ENCODE measurements at places on chromosomes 4 and X.

- no peak for DNase-seq
Measured at GRCh38 chrX:30971774-30972603, 82.9 kb upstream of the TAB3 start.

GRCh38 chr4:4995103-4995907 lies 24.0 kb downstream of the CYTL1 start:
- DNase-seq, result no peak

DNA sequence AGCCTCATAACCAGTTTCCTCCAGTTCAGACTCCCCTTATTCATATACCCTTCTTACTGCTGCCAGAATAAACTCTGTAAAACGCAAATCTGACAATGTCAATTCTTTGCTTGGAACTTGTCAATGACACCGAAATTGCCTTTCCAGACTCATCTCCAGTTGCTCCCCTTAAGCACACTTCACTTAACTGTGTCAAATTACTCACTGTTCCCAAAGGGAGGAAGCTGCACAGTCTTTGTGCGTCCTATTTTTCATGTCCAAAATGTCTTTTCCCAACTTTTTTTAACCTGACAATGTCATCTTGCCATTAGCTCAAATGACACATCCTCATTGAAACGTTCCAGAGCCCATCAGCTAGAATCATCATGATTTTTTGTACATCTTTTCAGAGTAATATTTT lies 867.3 kb downstream of the RPA4 start:
- no peak for DNase-seq

DNA sequence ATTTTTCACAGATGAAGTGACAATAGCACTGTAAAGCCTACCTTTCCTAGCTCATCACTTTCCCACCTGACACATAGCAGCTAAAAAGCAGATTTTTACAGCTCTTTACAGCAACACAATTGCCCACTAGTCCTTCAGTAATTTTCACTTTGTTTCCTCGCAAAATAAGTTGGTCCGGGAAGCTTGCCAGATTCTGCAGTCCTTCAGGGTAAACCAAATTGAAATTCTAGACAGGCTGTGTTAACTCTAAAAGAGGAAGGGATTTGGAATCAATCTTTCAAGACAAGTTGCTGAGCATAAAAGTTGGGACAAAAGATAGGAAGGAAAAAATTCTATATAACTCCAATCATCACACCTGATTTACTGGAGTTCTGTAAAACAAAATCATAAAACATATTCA lies 8.7 kb downstream of the C1QTNF7 start:
- no peak for DNase-seq

DNA sequence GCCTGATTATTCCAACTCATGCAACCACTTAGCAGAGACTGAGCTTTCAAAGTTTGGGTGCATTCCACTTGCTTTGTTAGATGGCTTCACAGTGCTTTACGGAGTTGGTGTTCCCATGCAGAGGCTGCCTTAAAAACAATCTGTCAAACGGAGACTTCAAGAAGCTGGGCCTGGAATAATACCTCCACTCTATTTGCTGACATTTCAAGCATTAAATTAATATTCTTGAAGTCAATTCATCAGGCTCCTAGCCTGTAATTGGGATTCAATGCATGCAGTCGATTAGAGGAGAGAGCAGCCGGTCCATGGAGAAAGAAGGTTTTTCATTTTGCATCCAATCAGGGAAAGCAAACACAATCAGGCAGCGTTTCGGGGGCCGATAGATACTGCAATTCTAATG lies 314.7 kb upstream of the PRKX start:
- DNase-seq, result no peak

- no peak for DNase-seq
Measured at GRCh38 chrX:120269373-120270035, 18.9 kb downstream of the ZBTB33 start.

- DNase-seq, result no peak
Measured at GRCh38 chr4:119841361-119841760, 212.8 kb upstream of the PDE5A start.

GRCh38 chr4:77336411-77337142 lies 179.6 kb downstream of the CCNG2 start:
- no peak for DNase-seq

DNA sequence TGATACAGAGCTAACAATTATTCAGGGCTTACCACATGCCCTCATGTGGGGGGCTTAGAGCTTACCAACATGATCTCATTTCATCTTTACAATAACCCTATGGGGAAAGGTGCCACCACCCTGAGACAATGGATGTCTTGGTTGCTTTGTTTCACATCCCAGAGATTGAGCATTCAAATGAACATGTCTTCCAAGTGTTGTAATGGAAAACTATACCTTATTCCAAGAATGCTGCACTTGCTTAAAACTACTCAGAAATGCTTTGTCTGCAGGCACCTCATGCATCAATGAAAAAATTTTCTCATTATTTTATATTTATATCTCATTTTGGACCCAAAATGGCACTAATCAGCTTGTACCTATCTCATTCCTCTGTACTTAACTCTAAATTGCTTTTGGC lies 34.6 kb downstream of the BCLAF3 start:
- no peak for DNase-seq

DNA sequence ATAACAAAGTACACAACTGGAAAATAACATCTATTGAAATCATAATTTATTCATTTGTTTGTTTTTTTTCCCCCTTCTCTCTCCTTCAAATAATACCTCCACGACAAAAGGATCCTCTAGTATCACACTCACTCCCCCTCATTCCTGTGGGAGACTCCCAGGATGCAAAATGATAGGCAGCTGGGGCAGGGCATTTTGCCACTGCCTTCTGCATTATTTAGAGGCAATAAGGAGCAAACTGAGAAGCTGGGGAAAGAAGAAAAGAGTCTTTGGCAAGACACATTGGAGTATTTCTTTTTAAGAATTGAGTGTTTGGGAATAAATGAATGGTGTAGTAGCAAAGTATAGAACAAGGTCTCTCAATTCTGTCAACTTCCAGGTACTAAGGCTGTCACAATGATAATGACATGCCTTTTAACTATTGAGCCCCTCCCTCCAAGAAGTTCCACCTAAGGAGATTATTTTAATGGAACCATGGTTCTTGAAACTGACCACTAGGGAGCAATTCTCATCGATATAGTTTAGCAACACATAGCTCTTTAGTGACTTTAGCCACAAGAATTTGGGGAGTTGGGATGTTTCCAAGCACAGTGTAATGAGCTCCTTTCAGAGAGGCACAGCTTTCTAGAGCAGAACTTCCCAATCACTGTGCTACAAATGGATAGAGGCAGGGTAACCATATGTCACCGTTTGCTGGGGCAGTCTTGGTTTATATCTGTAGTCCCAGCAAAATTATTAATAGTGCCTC lies 303.3 kb downstream of the FRMPD4 start:
- DNase-seq, result no peak

DNA sequence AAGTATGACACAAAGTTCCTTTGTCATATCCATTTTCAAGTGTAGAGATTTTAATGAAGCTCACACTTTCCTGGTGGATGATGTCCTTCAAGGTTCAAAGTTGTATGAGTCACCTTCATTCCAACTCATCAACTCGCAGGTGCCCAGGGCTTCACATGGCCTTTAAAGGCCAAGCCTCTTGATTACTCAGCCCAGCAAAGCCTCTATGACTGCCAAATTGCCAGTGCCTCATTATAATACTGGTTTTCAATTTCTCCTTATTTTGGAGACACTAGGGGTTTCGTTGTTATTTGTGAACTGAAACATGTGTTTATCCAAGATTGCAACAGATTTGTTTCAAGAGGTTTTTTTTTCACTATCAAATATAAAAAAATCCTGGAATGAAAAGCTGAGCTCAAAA lies 45.9 kb upstream of the PPP3CA start:
- DNase-seq, result no peak

DNA sequence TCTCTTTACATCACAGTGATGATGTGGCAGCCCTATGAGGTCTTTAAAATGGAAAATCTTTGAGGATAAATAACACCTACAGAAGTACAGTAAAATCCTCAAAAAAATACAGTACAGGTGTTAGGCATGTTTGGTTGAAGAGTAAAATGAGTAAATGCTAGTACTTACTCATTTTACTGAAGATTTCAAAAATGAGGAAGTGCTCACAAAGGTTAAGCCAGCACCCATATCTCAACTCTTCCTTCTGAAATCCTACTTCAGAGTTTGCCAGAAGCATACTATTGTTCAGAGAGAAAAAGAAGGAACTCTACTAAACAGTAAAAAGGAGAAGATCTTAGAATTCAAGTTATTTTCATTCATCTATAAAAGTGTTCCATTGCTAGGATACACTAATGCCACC lies 130.9 kb downstream of the CBR4 start:
- DNase-seq, result no peak

- no peak for DNase-seq
Measured at GRCh38 chr4:190019023-190019858, 7.8 kb downstream of the FRG2 start.

GRCh38 chrX:6898371-6898770 lies 249.1 kb upstream of the STS start:
- no peak for DNase-seq

DNA sequence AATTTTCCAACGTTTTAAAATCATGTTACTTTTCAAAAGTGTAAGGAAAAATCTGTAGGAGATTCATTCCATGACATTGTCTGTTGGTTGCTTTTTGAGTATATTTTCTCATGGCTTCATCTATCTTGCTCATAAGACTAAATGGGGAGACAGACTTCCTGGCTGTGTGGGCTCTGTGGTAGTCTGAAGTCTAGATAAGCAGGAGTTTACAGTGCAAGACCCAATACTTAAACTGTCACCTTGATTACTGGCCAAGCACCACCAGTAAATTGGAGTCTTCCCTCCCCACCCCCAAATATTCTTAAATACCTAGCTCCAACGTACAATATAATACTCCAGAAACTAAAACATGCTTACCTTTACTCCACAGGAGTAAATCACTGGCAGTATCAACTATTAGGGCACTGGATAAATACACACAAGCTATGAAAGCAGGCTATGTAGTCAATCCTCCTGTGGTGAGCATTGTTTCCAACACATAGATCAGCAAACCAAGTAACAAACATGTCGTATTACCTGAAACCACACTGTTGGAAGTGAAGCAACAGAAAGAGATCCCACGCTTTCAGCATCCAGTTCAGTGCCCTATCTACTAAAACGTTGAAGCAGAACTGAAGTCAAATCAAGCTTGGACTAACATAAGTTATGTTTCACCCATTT lies 6.2 kb downstream of the HNRNPD start:
- no peak for DNase-seq

DNA sequence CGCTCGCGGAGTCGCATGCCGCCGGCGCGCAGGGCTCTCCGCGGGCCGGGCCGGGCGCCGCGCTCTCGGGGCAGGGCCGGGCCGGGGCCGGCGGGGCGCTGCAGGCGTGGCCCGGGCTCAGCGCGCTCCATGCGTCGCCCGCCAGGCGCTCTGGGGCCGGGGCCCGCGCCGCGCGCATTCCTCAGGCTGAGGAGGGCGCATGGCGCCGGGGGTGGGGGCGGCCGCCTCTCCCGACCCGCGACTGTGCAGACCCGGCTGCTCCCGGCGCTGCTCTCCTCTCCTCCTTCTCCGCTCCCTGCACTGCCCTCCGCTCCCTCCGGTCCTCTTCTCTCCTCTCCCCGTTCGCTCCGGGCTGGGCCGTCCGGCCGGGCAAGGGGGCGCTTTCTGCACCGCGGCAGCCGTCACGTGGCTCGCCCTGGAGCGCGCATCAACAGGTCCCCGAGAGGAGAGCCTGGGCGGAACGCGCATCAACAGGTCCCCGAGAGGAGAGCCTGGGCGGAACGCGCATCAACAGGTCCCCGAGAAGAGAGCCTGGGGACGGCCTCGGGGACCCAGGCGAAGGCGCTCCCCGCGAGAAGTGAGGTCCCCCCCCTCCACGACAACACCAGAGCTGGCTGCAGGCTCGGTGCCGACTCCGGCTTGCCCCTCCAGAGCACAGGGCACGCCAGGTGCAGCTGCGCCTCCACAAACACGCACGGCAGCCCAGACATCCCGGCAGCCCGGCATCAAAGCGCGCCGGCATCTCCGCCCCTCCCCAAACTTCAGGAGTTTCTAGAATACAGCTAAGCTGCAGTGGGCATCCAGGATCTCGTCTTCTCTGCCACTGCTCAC lies 12.9 kb downstream of the PPP2R3B start:
- DNase-seq, result no peak

GRCh38 chr4:37825968-37826294 lies 555 bp upstream of the PGM2 start:
- no peak for DNase-seq

DNA sequence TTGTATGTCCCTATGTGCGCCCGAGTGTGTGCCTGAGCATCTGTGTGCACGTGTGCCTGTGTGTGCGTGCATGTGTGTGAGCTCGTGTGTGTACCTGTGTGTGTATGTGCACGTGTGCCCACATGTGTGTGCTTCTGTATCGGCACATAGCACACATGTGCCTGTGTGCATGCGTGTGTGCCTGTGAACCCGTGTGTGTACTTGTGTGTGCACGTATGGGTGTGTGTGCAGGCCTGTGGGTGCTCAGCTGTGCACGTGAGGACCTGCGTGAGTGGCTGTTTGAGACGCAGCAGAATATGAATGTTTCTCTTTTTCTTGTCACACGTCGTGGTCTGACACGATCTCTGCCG lies 4.3 kb downstream of the AKAP17A start:
- no peak for DNase-seq

DNA sequence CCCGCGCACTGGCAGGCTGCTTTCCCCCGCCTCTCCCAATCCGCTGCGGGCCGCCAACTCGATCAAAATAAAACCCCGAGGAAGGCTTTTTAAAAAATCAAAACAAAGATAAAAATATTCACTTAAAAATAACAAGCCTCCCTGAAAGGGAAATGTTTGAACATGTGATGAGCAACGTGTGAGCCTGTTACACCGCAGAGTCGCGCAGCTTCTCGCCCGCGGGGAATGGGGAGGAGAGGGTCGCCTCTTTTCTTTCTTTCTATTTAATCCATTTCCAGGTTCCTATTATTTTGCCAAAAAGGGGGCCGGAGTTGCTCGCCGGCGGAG lies 326.0 kb upstream of the F9 start:
- DNase-seq, result no peak

- no peak for DNase-seq
Measured at GRCh38 chr4:137075586-137075985, 456.7 kb downstream of the PCDH18 start.

- DNase-seq, result no peak
Measured at GRCh38 chr4:138226351-138226750, 15.8 kb downstream of the SLC7A11 start.

DNA sequence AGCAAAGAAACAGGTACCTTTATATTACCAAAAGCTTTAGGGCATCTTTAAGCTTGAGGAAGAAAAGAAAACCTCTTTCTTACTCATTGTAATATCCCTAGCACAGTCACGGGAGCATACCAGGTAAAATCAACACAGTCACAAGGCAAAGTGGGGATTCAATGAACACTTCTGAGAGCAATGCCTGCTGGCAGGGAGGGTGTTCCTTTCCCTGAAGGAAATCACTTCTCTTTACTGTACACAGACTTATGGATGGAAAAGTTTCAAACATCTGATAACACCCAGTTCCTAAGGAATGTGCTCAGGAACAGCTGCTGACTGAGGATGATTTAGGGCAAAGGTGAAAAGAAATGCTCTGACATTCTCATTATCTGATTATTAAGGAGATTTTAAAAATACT lies 94.8 kb downstream of the MAML3 start:
- DNase-seq, result no peak

DNA sequence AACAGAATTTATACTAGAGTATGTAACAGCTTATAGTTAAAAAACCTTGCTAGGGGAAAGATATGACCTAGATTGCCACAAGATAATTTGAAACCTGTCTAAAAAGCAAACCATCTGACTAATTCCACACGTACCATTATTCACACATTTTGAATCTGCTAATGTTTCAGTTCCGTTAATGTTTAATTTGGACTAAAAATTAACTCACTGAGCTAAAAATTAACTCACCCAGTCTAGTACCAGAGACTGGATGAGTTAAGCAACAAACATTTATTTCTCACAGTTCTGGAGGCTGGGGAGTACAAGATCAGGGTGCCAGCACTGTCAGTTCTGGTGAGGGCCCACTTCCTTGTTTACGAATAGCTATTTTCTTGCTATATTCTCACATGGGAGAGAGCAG lies 231.5 kb upstream of the DIAPH2 start:
- no peak for DNase-seq
